GM12864 (cell line): ENCODE measurements at places on chromosomes 3 and 15.

DNA sequence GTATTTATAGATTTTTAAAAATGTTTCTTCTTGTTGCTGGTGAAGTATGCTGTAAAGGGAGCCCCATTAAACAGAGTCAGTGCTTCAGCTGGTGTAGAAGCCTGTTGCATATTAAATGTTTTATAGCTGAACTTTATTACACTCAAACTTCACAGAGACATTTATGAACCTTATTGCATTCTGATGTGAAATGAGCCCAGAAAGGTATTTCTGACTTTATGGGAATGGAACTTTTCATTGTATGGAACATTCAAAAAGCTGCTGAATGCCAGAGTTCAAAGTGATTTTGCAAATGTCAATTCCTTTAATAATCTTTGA lies 329.3 kb upstream of the RASGRP1 start:
- no peak for DNase-seq

- no peak for DNase-seq
Measured at GRCh38 chr15:99249270-99249841, at the start of gene TTC23. Gene TTC23 (minus strand): TSS chr15:99249581. CDS start chr15:99228712, 20,869 bp downstream.

GRCh38 chr15:91346259-91346658 lies 246.2 kb downstream of the SV2B start:
- DNase-seq: no peak

GRCh38 chr3:32379831-32380500 lies 11.7 kb upstream of the CMTM7 start:
- no peak for DNase-seq

DNA sequence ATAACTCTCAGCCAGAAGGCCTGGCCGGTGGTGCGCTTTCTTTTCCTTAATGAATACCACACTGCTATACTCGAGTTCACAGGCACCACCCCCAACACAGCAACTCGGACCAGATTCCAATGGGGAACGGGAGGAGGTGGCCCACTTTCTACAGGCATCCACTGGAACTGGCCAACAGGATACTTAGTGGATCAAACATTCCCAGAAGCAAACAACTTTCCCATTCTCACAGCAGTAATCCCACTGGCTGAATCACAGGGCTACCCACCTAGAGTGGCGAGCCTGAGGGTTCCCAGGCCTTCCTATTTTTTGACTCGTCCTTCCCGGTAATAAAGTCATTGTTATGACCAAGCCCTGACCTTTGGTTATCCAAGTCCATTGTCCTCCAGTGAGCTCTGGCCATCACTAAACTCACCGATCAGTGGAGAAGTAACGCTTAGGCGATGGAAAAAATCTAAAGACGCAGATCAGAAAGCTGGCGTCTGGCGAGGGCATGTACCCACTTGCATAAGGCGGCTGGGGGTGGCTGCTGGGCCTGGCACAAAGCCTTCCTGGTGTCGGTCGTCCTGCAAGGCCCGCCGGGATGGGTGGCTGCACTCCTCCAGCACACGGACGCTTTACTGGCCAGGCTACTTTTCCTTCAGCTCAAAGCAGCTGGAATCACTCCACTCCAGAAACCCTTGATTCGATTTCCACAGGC lies 1.2 kb downstream of the EOGT start:
- DNase-seq: no peak

GRCh38 chr15:59278120-59278519 lies 71.5 kb downstream of the LDHAL6B start:
- no peak for DNase-seq
